ENCODE measurements at places on chromosomes 7 and 10. TPM values are rescaled to one million over a fixed set of nuclear protein-coding genes. Genes with fewer than 3 reads are reported as not detected.

The CYP2E1 gene
- polyA plus RNA-seq, result 0.02 TPM

DNA sequence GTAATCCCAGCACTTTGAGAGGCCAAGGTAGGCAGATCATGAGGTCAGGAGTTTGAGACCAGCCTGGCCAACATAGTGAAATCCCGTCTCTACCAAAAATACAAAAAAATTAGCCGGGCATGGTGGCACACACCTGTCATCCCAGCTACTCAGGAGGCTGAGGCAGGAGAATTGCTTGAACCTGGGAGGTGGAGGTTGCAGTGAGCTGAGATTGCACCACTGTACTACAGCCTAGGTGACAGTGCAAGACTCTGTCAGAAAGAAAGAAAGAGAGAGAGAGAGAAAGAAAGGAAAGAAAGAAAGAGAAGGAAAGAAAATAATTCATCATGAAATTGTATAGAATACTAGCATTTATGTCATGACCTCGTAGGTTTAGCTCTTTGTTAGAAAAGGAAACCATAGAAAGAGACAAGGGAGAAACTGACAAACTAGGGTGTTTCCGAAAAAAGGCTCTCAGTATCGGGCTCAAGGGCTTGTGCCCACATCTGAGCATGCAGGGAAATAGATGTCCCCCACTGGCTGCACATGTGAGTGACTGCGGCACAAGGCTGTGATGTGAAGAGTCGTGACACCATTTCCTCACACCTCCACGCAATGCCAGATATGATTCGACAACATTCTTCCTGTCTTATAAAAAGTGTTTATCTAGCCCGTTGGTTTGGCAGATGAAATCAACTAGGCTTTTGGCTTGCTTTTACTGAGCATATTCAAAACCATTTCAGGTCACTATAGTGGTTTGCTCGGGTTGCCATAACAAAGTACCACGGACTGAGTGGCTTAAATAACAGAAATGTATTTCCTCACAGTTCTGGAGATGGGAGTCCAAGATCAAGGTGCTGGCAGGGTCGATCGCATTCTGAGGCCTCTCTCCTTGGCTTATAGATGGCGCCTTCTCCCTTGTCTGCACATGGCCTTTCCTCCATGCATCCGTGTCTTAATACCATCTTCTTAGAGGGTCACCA, 2.0 kb downstream of the SRGN start:
- no peaks in the 10 kb centered on the region for H3K36me3 ChIP-seq
- H3K27me3 ChIP-seq, result no peaks in the 10 kb centered on the region
- H3K27ac ChIP-seq, result peak overlapping the region; percentile 93
- peaks cover 75% of the 10 kb centered on the region for H3K4me1 ChIP-seq
- DNase-seq, result peak; percentile 28
- H3K4me3 ChIP-seq, result peak overlapping the region; percentile 91

- DNase-seq, result no peak
- H3K4me3 ChIP-seq, result no peak overlapping the region
- H3K27ac ChIP-seq, result no peak overlapping the region
Observed at GRCh38 chr7:133001727-133002126, 80.2 kb downstream of the CHCHD3 start.

- DNase-seq, result no peak
- no peaks in the 10 kb centered on the region for H3K4me1 ChIP-seq
- no peak overlapping the region for H3K27ac ChIP-seq
- no peaks in the 10 kb centered on the region for H3K36me3 ChIP-seq
- peaks cover 2% of the 10 kb centered on the region for H3K27me3 ChIP-seq
- H3K4me3 ChIP-seq, result no peak overlapping the region
Observed at GRCh38 chr7:17030559-17030958, 148.8 kb upstream of the AGR3 start.

DNA sequence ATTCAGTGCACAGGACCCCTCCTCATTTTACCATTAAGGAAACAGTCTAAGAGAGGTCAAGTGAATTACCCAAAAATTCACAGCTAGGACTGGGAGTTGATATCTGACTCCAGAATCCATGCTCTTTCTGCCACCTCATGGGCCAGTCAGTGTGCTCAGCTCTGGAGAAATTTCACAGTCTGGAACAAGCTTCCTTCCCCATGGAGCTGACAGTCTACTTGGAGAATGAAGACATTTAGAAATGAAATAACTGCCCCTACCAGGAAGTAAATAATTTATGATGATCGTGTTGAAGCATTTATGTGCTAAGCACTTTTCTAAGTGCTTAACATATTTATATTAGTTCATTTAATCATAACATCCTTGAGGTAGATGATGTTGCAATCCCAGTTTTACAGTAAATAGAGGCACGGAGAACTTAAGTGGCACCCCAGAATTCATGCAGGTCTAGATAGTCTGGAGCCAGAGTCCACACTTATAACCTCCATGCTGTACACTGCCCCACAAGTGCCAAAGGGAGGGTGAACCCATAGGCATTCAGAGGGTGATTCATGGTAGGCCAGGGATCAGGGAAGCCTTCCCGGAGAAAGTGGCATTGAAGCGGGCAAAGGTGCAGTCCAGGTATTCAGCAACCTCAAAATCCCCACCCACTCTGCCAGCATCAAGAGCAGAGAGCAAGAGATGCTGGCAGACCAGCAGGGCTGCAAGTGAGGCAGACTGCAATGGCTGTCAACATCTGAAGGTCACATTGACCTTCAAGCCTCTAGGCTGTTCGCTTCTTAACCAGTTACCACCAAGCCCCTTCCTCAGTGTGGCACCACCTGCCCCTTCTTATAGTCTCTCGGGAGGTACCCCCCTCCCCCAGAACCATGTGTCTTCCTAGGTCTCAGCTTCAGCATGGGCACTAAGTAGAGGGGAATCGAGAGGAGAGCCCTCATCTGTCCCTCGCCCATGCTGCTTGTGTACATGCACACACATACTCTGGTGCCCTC, 38.4 kb upstream of the LRRC4 start:
- H3K36me3 ChIP-seq, result no peaks in the 10 kb centered on the region
- no peak overlapping the region for H3K4me3 ChIP-seq
- peaks cover 58% of the 10 kb centered on the region for H3K4me1 ChIP-seq
- H3K27me3 ChIP-seq, result no peaks in the 10 kb centered on the region
- H3K27ac ChIP-seq, result no peak overlapping the region

GRCh38 chr10:22334414-22335172, 10.7 kb upstream of the SPAG6 start:
- H3K4me3 ChIP-seq, result peak overlapping the region; percentile 81
- peak overlapping the region; percentile 97 for H3K27ac ChIP-seq
- peaks cover 41% of the 10 kb centered on the region for H3K27me3 ChIP-seq
- H3K4me1 ChIP-seq, result peaks cover 24% of the 10 kb centered on the region

All from naive thymus-derived CD8-positive, alpha-beta T cell (primary cell).